ENCODE measurements at places on chromosomes 5 and 9. TPM values are rescaled to one million over a fixed set of nuclear protein-coding genes. Genes with fewer than 3 reads are reported as not detected.

- peak; percentile 11 for DNase-seq
Observed at GRCh38 chr9:12859704-12860251, 85.0 kb downstream of the LURAP1L start.

DNA sequence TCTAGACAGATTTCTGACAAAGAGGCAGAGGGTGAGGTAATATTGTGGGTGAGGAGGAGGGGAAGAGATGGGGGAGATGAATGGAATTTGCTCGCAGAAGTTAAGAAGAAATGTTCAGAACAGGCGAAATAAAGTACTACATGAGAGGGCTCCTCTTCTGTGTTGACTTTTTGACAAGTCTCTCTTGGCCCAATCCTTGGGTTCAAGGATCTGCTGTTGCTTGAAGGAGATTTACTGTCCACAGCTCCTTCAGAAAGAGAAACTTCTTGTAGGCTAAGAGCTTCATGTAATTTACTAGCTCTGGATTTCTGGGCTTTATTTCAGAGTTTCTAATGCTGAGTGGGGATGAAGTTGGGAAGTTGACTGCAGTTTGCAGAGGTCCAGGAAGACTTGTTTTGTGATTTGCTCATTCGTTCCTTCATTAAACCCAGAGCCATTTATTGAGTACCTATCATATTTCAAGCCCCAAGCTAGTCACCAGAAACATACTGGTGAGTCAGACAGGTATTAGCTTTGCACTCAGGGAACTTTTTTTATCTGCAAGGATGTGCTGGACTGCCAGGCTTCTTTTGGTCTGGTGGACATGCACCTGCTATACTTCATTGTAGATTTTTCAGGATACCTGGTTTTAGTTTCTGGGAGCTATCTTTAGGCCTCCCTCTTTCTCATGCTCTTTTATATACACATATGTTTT is 402.9 kb upstream of the CLINT1 start:
- DNase-seq: no peak

DNA sequence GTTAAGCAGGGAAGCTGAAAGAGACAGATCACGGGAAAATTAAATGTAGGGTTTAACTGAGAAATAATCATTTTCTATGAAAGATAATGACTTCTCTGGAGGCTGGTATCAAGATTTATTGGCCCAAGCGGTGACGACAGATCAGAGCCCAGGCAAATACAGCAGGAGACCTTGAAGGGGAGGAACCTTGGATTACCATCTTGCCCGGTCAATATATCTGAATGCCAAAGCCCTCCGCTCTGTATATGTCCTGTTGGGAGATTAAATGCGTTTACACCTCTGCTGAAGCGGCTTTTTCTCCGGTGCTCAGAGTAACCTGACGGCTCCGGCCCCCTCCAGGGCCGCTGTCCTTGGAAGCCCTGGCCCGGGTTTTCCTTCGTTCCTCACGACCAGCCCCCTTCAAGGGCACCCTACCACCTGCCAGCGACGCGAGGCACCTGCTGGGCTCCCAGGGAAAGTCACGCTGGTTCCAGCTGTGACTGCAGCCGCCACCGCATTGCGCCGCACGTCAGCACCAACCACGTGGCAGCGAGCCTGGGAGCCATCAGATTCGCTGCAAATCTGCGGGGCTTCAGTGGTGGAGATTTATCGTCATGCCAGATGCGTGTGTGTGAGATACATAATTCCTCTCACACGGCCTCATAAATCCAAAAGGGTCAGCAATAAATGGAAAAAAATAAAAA is 4.4 kb upstream of the QSOX2 start:
- DNase-seq: no peak

DNA sequence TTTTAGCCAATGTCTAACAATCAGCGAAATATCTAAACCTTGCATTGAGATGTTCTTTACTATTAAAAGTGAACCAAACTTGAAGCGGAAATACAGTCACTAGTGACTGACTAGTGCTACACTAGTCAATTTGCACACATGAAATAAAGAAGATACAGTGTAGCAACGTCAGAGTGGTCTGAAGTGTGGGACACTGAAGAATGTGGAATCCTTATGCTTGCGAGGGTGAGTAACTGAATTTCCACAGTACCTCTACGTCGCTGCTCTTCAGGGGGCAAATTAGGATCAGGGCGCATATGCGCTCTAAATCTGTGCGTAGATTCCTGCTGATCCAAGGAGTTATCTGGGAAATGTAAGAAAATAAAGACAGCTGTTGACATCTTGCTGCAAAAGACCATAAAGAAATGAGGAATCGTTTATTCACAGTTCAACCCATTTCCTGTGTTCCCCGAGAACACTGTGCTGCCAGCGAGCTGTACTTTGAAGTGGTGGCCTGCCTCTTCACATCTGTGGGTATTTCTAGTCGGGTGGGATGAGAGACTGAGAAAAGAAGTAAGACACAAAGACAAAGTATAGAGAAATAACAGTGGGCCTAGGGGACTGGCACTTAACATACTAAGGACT is 39.8 kb upstream of the FLT4 start:
- DNase-seq: no peak

GRCh38 chr5:14417792-14418765 is 163.5 kb upstream of the OTULINL start:
- DNase-seq: no peak

- DNase-seq: no peak
Observed at GRCh38 chr9:108562176-108562575, 293.6 kb downstream of the ACTL7B start.

- DNase-seq: peak; percentile 96
Observed at GRCh38 chr5:143536364-143536763, 132.9 kb upstream of the NR3C1 start.

GRCh38 chr5:9188131-9188530 is 357.7 kb downstream of the SEMA5A start:
- peak; percentile 58 for DNase-seq

- no peak for DNase-seq
Observed at GRCh38 chr5:172878933-172879752, 45.1 kb downstream of the ERGIC1 start.

The TLE1 gene
- polyA plus RNA-seq: 42.8 TPM

The SLC28A3 gene
- 0.74 TPM for polyA plus RNA-seq

The GEMIN5 gene
- polyA plus RNA-seq: 10.0 TPM

The MTAP gene
- 21.7 TPM for polyA plus RNA-seq

Data from AG04450 (cell line).